ENCODE measurements at places on chromosomes 16 and 17.

GRCh38 chr16:9061358-9061813 is 30.1 kb upstream of the HAPSTR1 start:
- DNase-seq: no peak

- DNase-seq: no peak
Observed at GRCh38 chr16:47258874-47259461, 115.2 kb upstream of the NETO2 start.

DNA sequence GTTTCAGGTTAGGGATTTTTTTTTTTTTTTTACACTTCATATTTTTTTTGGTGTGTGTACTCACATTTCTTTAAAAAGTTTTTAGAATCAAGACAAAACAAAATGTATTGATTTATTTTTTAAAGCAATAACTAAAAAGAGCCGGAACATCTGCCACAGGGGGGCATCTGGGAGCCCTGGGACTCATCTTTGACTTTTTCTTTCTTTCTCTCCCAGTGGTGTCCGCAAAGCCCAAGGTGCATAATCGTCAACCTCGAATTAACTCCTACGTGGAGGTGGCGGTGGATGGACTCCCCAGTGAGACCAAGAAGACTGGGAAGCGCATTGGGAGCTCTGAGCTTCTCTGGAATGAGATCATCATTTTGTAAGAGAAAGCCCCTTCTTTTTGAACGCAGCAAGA is 36.3 kb downstream of the WWP2 start:
- no peak for DNase-seq

- DNase-seq: no peak
Observed at GRCh38 chr17:78409191-78409928, 30.9 kb downstream of the PGS1 start.
